Gastrocnemius medialis (tissue), 4 donors: ENCODE measurements at places on chromosomes 12 and 14.

DNA sequence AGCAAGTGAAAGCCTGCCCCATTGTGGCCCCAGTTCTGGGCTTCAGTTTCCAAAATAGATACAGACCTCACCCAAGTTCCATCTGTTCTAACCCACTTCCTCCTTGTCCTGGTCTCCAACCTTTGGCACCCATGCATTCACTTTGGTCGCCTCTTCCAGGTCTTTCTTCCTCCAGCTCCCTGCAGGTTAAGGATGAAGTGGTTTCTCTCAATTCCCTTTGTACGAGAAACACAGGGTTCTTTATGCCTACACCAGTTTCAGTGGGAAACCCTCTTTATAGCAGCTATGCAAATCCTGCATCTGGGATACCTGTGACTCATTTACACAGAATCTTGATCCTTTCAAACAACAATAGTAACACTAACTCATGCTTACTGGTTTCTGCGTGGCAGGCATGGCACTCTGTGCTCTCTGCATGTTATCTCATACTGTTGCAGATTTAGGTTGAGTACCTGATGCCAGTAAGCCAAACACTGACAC lies 110.6 kb upstream of the AMIGO2 start:
- no peak for DNase-seq

DNA sequence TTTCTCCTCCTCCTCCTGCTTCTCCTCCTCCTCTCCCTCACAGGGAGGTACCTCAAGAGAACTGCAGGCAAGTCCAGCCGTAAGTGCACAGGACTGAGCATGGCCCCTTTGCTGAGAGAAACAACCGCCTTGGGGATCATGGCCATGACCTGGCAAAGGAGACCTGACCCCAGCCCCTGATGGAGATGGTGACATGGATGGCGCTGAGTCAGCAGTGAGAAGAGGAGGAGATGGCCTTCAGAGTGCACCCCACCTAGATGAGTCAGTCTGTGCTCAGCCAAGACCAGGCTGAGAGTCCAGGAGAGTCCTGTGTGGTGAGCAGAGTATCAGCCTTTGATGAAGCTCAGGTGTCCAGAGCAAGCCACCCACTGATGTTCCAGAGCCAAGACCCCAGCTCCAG lies 36.4 kb downstream of the MEG3 start:
- no peak for DNase-seq

DNA sequence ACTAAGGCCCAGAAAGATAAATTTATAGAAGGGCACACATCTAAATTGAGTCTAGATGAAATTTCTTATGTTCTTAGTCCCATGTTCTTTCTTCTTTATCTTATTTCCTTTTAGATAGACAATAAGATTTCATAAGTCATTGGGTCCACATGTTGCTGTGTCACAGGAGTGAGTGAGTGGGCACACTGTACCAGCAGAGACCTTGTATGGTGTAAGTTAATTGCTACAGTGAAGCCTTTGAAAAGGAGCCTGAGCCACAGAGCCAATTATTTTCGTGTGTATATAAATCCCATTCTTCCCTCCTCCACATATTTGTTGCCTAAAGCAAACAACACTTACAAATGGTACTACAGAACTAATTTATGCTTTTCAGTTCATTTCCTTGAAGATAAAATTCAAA lies 79.1 kb downstream of the GRIP1 start:
- DNase-seq = no peak

DNA sequence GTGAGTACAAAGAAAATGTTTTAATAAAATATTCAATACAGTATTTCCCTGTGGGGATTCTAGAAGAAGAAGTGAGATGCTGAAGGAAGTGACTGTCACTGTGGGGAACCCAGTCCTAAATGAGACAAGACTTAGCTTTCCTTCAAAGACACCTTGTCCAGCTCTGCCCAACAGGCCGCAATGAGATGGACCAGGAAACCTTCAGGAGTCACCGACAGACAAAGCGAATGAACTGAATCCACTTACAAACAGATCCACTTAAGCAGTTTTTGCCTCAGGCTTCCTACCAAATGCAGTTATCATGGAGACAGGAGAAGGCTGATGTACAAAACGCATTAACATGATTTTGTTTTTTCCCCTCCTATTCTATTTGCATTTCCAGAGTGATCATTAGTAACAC lies 9.6 kb downstream of the KCNJ8 start:
- DNase-seq = no peak

DNA sequence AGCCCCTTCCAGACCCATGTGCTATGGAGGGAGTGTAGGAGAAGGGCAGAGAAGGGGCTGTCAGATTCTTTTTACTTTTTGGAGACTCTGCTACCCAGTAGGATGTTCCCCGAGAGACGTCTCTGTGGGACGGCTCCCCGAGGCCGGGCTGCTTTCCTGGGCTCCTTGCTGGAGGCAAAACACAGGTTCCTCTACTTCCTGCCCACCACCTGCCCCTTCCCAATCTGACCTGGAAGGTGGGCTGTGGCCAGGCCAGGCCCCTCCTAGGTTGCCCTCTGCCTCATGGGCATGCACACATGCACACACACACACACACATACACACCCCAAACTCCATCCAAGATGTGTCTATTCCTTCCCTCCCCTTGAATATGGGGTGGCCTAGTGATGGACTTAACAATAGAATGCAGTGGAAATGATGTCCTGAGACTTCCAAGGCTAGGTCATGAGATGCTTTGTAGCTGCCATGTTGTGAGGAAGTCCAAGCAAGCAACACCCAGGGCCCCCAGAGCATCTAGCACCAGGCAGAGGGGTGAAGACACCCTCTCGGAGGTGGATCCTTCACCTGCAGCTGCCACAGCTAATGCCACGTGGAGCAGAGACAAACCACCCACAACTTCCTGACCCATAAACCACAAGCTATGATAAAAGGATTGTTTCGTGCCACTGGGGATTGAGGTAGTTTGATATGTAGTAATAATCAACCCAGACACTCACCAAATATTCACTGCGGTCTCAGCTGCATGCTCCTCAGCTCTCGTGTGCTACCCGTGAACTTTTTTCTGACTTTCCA lies 1.6 kb upstream of the ASB2 start:
- no peak for DNase-seq

GRCh38 chr12:120257041-120257821 lies 8.3 kb downstream of the PXN start:
- DNase-seq = peak; percentile 59

DNA sequence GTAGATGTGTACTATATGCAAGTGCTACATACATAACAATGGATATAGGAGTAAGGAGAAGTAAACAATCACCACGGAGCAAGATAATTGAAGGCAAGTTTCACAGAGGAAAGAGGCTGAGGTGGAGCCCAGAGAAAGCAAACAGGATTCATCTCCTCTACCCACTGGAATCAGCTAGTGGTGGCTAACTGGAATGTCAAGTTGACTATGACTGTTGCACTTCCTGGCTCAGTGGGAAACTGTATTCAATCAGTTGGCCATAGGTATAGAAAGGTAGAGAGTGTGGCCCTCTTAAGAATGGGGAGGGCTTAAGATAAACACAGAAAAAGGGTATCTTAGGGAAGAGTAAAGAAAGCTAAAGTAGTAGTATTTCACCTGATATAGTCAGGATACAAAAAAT lies 62.4 kb downstream of the MAP4K5 start:
- DNase-seq = no peak

GRCh38 chr14:53430870-53431269 lies 277.7 kb upstream of the DDHD1 start:
- no peak for DNase-seq

DNA sequence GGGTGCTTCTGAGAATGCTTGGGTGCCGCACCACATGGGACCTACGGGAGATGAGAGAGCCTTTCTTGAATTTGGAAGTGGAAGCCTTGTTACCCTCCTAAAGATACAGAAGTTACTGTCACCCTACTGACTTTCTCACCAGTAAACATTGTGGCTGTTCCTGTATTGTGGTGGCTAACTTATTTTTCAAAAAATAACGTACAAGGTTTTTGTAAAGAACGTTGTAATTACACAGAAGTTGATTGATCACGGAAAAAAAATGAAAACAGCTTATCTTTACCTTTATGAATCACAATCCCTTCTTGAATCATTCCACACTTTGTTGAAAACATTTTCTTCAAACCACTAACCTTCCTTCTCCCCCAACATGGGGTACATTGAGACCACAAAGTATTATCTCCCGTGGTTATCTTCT lies 22.0 kb upstream of the PPFIBP1 start:
- no peak for DNase-seq

DNA sequence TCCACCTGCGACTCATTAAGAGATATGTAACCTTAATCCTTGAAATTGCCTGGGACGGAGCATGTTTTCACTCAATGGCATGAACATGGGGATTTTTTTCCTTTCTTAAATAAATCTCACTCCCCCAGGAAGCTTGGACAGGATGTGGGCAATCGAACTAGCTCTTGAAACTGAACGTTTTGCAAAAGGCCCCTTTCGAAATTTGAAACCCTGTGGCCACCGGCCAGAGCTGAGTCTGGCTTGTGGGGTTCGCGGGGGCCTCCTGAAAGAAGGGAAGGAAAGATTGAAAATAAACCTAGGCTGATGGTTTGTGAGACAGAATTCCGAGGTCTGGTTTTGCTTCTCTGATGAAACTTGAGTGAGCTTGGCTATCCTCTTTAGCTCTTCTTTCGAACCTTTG lies 101.4 kb upstream of the RTL1 start:
- no peak for DNase-seq

DNA sequence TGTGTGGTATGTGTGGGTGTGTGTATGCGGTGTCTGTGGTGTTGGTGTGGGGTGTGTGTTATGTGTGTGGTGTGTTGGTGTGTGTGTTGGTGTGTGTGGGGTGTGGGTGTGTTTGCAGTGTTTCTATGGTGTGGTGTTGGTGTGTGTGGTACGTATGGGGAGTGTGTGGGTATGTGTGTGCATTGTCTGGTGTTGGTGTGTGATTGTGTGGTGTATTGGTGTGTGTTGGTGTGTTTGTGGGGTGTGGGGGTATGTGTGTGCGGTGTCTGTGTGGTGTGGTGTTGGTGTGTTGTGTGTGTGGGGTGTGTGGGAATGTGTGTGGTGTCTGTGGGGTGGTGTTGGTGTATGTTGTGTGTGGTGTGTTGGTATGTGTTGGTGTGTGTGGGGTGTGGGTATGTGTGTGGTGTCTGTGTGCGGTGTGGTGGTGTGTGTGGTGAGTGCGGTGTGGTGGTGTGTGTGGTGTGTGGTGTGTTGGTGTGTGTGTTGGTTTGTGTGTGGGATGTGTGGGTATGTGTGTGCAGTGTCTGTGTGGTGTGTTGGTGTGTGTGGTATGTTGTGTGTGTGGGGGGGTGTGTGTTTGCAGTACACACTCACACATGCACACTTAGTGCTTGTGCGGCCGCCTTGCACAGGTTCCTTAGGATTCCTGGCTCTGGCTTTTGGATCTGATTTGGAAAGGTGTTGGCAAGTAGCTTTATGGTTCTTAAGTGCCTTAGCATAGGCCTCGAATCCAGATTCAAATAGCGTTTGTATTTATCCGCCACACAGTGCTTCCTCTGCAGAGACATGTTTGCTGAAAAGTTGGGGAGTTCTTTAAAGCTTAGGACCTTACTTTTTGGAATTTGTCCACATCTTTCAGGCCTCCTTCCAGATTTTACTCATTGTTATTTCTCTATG lies 16.4 kb downstream of the MLXIP start:
- DNase-seq = no peak

- no peak for DNase-seq
Measured at GRCh38 chr12:58809064-58809607, 111.2 kb downstream of the LRIG3 start.

GRCh38 chr14:78581229-78581628 lies 411.1 kb downstream of the NRXN3 start:
- DNase-seq = no peak

- DNase-seq = no peak
Measured at GRCh38 chr12:57429473-57430111, 1.3 kb downstream of the R3HDM2 start.
